ENCODE measurements at places on chromosomes 16 and 17.

DNA sequence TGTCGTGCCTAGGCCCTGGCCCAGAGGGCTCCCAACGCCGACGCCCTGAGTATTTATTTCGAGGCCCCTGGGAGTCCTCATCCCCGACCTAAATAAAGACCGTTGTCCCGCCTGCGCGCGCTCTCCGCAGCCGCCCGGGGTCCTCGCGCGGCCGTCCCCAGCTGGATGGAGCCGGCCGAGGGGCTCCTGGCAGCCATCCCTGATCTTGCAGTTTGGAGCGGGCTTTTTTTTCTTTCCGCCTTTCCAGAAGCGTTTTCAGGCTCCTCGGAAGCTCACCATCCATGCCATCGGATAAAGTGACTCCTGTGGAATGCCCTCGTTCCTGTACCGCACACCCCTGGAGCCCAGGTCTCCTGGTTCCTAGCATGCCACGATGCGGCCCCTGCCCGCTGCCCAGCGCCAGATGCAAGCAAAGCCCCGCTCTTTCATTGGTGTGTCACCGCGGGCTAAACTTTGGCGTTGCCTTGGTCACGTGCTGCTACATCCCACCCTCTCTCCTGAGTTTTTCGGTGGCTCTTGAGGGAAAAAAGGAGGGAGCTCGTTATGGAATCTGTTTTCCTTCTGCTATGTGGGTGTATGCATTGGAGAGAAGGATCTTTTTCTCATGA, 716 bp downstream of the TMEM94 start:
- peak; percentile 59 for DNase-seq

DNA sequence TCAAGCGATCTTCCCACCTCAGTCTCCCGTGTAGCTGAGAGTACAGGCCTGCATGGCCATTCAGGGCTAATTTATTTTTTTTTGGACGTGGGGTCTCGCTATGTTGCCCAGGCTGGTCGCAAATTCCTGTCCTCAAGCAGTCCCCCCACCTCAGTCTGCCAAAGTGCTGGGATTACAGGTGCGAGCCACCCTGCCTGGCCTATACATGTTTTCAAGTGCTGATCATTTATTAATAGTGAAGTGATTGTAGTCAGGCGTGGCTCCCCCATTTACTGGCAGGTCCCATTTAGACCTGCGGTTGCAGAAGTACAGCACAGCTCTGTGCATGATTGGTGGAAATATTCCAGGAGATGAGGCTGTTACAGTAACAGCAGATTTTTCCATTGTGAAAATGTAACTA, 8.4 kb downstream of the FOXK2 start:
- DNase-seq: no peak

GRCh38 chr17:39529455-39529854, 68.2 kb downstream of the CDK12 start:
- no peak for DNase-seq

DNA sequence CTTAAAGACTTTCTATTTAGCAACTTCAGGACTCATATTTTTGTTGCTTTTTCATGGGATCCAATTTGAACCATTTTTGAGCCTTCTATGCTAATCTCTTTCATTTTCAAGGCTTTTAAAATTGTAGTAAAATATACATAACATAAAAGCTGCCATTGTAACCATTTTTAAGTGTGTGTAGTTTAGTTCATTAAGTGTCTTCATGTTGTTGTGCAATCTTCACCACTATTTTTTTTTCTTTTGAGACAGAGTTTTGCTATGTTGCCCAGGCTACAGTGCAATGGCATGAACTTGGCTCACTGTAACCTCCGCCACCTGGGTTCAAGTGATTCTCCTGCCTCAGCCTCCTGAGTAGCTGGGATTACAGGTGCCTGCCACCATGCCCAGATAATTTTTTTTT, 451.6 kb downstream of the TMEM114 start:
- no peak for DNase-seq

- no peak for DNase-seq
Observed at GRCh38 chr16:50537533-50538290, 10.5 kb upstream of the NKD1 start.

GRCh38 chr17:35748341-35748841, 4.6 kb downstream of the GAS2L2 start:
- no peak for DNase-seq

All from left renal cortex interstitium (tissue), 4 donors.